Germinal center (tissue), 1 donor: ENCODE measurements at places on chromosomes 2 and 18.

DNA sequence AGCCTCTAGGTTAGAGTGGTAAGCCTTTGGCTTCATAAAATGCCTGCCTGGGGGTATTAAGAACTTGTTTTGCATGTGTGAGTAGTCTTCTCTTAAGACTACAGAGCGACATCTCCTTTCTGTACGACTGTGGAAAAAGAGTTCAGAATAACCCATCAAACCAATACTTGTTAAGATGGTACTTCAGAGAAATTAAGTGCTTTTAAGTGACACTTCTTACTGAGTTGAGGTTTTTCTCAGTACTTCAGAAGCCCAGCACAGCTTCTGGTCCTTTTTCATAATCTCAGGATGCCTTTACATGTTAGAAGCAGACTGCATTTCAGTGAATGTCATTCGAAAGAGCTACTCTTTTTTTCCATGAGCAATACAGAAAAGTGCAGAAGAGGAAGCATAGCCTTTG lies 10.8 kb downstream of the XRCC5 start:
- DNase-seq, result no peak

GRCh38 chr18:46567196-46567595 lies 89.8 kb downstream of the LOXHD1 start:
- no peak for DNase-seq

DNA sequence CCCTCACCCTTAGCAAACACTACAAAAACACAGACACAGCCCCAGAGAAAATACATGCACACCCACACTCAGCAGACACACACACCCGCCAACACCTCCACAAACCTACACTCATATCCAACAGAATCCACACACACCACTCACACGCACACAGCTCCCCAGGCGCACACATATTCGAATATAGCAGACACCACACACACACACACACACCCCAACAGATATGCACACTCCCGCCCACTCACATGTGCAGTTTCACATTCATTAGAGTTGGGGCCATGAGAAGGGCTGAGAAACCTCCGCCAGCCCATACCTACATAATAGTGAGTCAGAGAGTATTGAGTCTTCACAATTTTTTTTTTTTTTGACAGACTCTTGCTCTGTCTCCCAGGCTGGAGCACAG lies 29.4 kb upstream of the NOTO start:
- no peak for DNase-seq

GRCh38 chr2:69933254-69933828 lies 18.4 kb downstream of the MXD1 start:
- DNase-seq, result no peak

DNA sequence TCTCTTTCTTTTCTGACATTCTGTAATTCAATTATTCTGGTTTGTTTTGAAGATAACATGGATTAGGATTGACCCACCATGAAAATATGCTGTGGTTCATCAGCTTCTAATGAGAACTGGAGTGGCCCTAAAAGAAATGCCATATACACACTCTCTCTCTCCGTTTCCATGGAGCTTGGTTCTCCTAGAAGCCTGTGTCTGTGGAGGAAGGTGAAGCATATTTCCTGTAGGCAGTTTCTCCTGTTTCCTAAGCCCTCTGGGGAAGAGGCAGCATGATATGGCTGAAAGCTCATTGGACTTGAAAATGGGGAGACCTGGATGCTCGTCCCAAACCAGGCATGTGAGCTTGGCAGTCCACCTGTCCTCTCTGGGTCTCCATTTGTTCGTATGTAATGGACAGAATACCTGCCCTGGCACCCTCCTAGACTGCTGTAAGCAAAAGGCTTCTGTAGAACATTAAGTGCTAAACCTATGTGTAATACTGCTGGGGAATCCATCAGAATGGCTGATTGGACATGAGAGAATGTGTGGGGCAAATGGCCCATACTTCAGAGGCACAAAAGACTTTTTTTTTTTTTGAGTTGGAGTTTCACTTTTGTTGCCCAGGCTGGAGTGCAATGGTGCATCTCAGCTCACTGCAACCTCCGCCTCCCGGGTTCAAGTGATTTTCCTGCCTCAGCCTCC lies 75.3 kb upstream of the PPP1CB start:
- no peak for DNase-seq

DNA sequence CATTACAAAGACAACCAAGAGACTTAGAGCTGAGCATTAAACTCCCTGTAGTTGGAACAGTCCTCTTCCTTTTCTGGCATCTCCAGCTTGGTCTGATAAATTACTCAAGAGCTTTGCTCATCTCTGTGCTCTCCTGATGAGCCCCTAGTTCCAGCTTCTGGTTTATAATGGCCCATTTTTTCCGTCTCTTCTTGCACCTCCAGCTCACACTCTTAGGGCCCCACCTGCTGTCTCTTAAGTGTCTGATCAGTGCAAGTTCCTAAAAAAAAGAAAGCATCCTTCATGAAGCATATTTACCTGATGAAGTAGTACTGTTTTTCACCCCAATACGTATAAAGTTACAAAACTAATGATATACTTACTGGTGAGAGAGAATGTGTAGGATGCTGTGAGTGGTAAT lies 822.9 kb downstream of the RNF144A start:
- no peak for DNase-seq

DNA sequence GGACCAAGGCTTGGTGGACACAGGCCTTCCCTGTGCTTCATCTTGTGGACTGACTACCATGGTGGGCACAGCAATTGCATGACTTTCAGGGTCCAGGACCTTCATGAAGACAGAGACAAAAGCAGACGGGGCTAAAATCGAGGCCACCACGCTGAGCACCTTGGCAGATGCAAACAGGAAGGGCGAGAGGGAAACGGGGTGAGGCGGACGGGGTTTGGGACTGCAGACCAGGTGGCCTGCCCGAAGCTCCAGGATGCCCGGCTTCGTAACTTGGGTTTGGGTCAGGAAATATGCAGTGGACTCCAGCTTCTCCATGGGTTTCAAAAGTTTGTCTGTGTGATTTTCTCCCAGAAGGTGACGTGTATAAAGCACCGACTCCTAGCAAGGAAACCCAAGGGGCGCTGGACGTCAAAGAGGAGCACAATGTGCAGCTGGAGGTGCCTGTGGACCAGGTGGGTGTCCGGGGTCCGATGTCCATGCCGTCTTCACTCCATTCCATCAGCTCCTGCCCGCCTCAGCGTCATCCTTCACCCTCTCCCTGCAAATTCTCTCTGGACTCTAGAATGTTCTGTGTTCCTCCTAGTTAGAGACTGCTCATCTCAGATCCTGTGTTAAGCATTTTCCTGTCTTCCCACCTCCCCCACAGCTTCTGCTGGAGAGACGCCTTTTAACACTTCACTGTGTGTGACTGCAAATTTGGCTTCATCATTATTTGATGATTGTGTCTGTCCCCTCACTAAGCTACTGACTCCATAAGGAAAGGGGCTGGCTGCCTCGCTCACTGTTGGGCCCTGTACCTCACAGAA lies 65.8 kb downstream of the DCDC2C start:
- no peak for DNase-seq

GRCh38 chr2:96197546-96198255 lies 10.9 kb downstream of the STARD7 start:
- no peak for DNase-seq

DNA sequence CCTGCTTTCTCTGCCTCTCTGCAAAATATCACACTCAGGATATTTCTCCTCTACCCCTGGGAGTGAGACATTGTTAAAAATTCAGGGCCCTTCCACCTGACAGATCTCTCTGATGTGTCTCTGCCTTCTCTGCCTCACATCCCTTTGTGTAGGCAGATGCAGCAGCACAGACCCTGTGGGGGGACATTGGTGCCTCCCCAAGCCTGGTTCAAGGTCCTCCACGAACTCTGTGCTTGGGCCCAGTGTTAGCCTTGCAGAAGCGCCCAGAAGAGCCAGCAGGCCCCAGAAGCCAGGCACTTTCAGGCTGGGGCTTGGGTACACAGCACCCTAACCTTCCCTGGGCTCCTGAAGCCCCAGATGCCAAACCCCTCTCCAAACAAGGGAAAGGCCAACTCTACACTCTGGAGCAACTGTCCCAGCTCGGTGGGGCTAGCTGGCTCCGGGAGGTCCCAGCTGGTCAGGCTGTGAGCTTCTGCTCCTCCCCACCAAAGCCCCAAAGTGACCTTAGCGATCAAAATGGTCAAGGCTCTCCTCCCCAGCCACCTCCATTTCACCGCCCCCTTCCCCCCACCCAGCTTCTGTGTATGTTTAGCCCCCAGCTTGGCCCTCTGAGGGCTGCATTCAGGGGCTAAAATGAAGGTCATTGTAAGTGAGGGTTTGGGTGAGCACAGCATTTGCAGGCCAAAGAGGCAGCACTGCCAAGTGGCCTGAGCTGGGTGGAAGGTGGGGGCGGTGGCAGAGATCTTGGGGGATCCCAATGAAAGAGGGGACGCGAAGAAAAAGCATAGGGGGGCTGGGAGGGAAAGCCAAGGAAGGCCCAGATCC lies 2.6 kb downstream of the HOXD9 start:
- no peak for DNase-seq

GRCh38 chr18:77762642-77763041 lies 513.0 kb downstream of the GALR1 start:
- DNase-seq, result no peak

- DNase-seq, result no peak
These were observed 2.3 kb downstream of the STPG4 start for GRCh38 chr2:47152803-47153202.

- DNase-seq, result no peak
These were observed 68.8 kb upstream of the CWC22 start for GRCh38 chr2:180075870-180076269.

DNA sequence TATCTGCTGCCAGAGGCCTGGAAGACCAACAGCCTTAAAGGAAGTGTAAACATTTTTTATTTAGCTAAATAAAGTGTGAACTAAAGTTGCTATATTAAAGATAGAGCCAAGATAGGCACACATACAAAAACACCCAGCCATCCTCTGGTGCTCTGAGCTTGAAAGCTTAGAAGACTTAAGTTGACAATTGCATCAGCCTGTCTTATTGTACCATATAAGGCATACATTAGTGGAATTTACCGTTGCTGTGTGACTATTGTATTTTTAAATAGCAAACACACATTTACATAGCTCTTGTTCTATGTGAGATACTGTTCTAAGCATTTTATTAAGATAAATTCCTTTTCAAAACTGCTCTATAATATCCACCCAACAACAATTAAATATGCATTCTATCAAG lies 736.6 kb upstream of the ZEB2 start:
- DNase-seq, result no peak

GRCh38 chr2:106339132-106339531 lies 129.1 kb downstream of the RGPD3 start:
- DNase-seq, result no peak

GRCh38 chr2:40251137-40251536 lies 200.8 kb downstream of the SLC8A1 start:
- no peak for DNase-seq

GRCh38 chr2:54047091-54047490 lies 68.3 kb upstream of the ACYP2 start:
- DNase-seq, result no peak

GRCh38 chr2:42575458-42576064 lies 7.1 kb downstream of the MTA3 start:
- DNase-seq, result no peak

GRCh38 chr2:45992741-45993475 lies 304.3 kb upstream of the EPAS1 start:
- DNase-seq, result no peak

DNA sequence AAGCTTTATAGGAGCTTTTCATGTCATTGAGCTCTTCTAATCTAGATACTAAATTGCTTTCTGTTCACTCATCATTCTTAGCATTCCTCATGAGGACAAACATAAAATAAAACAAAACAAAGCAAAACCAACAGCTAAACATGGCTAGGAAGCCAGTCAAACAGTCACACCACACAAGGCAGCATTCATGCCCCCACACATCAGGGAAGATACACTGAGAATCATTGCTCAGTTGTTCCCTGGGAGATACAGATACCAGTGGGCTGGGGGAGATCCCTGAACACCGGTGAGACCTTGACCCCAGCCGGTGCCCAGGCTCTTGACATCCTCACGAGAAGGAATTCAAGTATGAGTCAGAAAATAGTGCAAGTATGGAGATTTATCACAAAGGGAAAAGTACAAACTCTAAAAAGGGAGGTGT lies 177.9 kb upstream of the ARL4C start:
- DNase-seq, result no peak

DNA sequence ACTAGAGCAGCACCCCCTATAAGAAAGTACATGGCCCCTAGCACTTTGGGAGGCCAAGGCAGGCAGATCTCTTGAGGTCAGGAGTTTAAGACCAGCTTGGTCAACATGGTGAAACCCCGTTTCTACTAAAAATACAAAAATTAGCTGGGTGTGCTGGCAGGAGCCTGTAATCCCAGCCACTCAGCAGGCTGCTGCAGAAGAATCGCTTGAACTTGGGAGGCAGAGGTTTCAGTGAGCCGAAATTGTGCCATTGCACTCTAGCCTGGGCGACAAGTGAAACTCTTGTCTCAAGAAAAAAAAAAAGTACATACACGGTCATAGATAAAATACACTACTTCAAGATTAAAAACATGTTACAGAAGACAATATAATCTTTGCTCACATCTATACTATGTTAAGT lies 63.8 kb downstream of the RAPH1 start:
- no peak for DNase-seq

DNA sequence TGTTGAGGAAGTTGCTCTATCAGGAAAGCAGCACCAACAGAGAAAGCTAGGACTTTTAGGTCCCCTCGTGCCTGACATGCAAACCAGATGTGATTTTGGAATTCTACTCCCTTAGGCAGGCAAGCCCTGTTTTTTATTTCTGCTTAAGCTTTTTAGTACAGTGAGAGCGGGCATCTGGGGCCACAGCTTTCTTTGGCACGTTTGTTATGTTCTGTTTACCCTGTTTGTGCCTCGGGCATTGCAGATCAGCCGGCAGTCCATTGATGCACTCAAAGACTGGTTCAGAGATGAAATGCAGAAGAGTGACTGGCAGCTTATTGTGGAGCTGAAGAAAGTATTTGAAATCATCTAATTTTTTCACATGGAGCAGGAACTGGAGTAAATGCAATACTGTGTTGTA lies 61.9 kb downstream of the EIF5B start:
- DNase-seq, result no peak

- no peak for DNase-seq
These were observed 69.3 kb upstream of the SLC16A14 start for GRCh38 chr2:230137902-230138539.

DNA sequence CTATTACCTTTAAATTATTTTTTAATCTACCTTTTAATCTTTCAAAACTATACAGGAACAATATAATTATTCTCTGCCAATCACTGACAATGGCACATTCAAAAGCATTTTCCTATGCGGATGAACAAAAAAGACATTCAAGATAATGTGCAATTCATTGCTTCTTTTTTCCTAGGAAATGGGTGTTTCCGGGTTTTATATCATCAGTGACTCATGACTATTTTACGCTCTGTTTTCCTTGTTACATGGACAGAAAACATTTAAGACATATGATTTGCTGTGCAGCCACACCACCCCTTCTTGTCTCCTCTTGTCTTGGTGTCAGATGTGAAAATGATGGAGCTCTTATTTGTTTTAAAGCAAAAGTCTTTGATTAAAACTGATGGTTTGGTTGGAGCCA lies 184.7 kb upstream of the LINC00305 start:
- DNase-seq, result no peak

DNA sequence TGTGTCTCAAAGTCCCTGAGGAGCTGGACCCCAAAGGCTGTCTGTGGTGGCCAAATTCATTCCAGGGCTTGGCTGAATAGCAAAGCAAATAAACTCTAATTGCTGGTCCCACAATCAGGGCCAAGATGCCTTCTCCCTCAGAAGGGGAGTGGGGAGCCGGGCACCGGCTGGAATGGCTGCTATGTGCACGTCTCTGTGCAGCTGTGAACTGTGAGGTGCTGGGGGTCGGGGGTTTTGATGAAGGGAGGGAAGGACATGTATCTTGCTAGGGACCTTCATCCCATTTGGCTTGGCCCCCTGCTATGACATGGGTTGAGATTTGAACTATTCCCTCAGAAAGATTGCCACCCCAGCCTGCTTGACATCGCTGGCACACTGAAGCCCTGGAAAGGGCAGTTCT lies 60.4 kb downstream of the CIB4 start:
- DNase-seq, result no peak
